Activated T-helper 17 cell treated with anti-CD3 and anti-CD28 coated beads, Interleukin-2, amount 50 U/mL, for 72 hours (primary cell): ENCODE measurements at places on chromosomes 5 and 9. TPM values are rescaled to one million over a fixed set of nuclear protein-coding genes. Genes with fewer than 3 reads are reported as not detected.

KCNMB1 gene
- not detected for total RNA-seq

SCGB3A2 gene
- not detected for total RNA-seq

PCDHGB5 gene
- 0.09 TPM for total RNA-seq

SVEP1 gene
- 0.11 TPM for total RNA-seq

PCDHB7 gene
- not detected for total RNA-seq

SH3PXD2B gene
- total RNA-seq, result 0.09 TPM

GRCh38 chr9:91101611-91102168 is 260.0 kb downstream of the AUH start:
- ATAC-seq, result peak; percentile 83

DNA sequence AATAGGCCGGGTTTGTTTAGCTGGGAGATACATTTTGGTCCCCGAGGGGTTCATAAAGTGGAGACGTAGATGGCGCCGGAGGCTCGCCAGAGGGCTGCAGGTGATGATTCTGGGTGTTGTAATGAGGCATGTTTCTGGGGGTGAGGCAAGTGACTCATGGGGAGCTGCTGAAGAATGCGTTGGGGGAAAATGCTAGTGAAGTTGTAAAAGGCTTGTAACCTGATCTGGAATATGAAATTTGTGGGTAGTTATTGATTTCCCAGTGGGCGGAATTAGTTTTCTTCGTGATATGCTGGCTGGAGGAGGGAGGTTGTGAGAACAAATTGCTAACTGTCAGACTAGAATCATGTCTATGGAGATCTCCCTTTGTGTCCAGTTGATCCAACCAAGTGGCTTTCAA is 158.3 kb downstream of the DOCK2 start:
- ATAC-seq, result no peak

DNA sequence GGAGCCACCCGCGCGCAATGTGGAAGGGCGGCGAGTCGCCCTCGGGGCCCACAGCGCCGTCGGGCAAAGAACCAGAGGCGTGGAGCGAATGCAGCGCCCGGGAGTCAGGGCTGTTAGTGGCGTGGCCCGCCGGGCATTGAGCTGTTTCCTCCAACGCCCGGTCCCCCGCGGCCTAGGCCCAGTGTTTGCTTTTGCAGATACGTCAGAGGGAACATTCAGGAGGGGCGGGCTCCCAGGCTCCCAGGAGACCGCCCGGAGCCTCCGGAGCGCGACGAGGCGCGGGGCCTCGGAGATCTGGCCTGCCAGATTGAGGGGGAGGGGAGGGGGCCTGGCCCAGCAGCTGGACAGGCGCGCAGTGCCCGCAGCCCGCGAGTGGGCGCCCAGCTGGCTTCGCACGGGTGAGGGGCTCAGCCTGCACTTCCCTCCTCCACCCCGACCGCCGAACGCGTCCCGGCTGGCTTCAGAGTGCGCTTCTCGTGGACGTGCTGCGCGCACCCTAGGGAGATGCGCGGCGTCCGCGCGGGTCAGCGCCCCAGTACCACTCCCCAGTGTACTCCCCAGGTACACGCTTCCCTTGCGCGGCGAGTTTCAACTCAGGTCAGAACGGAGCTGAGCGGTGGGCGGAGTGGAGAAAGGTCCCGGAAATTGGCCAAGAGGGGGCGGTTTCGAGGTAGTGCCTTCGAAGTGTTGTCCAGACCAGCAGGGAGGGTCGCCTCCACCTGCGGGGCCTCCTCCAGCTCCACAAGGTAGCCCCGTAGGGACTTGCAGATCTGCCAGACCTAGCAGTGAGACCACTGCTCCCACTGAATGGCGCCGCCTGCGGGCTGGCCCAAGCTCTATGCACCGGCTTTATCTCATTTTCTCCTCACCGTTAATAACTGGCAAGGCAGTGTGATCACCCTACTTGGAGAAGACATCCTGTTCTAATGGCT is 130.4 kb downstream of the TMEM174 start:
- no peak for ATAC-seq

DNA sequence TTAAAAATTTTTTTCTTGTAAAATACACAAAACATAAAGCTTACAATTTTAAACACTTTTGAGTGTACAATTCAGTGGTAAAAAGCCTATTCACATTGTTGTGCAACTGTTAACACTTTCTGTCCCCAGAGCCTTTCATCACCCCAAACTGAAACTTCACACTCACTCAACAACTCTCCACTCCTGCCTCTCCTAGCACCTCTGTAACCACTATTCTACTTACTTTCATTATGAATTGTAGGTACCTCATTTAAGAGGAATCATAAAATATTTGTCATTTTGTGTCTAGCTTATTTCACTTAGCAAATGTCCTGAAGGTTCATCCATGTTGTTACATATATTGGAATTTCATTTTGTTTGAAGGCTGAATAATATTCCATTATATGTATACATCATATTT is 4.3 kb upstream of the ZNF510 start:
- ATAC-seq, result peak; percentile 78

DNA sequence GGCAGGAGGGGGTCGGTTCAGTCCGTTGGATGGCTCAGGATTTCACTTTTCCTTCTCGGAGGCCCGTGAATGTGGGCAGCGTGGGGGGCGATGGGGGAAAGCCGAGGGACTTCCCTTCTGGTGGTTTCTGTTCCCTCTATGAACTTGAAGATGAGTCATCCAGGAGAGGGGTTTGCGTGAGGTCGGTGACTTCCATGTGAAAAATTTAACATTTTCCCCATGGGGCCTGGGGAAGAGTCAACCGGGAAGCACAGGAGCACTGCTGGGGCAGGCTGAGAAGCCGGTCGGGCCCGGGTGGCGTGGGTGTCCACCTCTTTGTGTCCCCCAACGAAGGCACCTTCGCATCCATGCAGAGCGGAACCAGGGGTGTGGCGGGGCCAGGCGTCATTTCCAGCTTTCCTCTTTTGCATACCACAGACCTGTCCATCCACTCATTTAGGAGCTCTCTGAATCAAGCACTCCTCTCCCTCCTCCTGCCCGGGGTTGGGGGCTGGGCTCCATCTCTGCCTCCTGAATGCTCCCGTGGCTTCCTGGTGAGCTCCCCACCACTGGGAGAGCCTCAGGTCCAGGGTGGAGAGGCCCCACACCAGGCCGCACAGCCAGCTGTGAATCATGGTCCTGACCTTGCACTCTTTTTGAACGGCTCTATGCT is 68.4 kb downstream of the ANKRD33B start:
- peak; percentile 68 for ATAC-seq

- no peak for ATAC-seq
Observed at GRCh38 chr5:72130351-72130761, 23.1 kb downstream of the MAP1B start.

GRCh38 chr5:73821003-73821402 is 195.0 kb downstream of the ARHGEF28 start:
- ATAC-seq, result no peak

GRCh38 chr5:150342583-150342982 is 14.9 kb upstream of the TCOF1 start:
- no peak for ATAC-seq

GRCh38 chr5:105836887-105837286 is 1833.8 kb downstream of the EFNA5 start:
- no peak for ATAC-seq
